HT1080 (cell line): ENCODE measurements at places on chromosomes 6 and 20. TPM values are rescaled to one million over a fixed set of nuclear protein-coding genes. Genes with fewer than 3 reads are reported as not detected.

Gene LY6G6C
- not detected in 2 replicates for total RNA-seq

DNA sequence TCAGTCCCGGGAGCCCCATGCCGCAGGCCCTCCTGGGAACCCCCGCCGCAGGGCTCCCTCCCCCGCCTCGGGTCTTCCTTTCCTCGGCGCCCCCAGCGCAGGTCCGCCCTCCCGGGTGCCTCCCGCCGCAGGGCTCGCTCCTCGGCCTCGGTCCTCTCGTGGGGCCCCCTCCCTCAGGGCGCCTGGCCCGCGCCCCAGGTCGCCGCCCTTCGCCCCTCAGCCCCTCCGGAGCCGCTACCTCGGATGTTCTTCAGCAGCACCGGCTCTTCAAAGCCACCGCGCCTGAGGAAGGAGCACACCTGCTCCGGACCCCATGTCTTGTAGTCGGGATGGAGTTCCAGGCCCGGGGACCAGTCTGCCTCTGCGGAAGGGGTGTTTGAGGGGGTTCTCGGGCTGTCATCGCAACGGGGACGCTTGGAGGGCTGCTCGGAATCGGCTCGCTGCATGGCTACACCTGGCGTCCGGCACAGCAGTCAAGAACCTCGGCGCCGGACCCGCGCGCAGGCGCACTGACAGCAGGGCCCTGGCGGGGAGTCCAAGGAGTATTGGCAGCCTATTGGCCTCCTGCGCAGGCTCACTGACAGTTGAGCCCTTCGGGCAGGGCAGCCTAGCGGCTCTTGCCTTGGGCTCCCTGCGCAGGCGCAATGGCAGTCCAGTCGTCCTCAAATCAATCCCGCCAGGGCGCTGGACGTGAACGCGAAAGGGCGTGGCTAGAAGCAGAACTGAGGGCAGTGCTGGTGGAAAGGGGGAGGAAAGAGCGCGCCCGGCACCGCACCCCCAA, at the start of gene SAMHD1:
TSS of gene SAMHD1 (minus strand) at position 511 of the 781 bp plus-strand sequence. CDS start at position 446, 65 bp downstream.
- DNase-seq, result peak; percentile 95

DNA sequence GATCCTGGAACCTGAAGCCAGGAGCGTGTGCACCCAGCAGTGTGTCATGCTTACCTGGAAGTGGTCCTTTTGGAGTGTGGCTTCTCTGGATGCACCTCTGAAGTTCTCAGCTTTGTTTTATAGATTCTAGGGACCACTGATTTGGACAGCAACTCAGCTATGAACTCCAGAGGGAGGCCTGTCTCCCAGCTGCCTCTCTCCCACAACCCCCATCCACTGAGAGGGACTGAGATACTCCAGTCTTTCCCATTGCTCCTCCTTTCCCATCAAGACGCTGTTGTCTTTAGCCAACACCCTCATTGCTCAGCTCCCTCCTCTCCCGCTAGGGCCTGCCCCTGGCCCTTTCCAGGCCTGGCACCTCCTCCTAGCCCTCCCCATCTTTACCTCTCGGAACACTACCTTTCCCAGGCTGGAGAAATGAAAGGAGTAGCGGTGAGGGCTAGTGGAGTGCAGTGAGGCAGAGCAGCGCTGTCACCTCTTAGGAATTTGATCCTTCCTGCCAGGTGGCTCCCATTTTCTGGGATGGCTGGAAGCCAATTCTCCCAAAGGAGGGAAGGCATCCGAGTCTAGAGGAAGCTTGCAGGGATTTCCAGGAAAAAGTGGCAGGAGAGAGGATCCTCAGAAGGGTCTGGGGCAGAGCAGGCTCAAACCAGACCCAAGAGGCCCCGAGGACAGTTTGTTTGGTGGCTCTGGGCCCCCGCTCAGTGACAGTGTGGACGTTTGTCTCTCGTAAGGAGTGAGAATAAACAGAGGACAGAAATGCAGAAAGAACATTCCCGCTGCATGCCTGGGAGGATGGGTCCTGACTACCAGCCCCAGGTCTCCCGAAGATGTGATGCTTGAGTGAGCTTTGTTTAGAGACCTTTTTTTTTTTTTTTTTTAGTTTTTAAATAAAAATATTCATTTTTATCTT, at the start of gene LRRN4:
TSS of gene LRRN4 (minus strand) at position 285 of the 913 bp plus-strand sequence. CDS start 1,261 bp downstream, outside the sequence.
- DNase-seq, result peak; percentile 62

DNA sequence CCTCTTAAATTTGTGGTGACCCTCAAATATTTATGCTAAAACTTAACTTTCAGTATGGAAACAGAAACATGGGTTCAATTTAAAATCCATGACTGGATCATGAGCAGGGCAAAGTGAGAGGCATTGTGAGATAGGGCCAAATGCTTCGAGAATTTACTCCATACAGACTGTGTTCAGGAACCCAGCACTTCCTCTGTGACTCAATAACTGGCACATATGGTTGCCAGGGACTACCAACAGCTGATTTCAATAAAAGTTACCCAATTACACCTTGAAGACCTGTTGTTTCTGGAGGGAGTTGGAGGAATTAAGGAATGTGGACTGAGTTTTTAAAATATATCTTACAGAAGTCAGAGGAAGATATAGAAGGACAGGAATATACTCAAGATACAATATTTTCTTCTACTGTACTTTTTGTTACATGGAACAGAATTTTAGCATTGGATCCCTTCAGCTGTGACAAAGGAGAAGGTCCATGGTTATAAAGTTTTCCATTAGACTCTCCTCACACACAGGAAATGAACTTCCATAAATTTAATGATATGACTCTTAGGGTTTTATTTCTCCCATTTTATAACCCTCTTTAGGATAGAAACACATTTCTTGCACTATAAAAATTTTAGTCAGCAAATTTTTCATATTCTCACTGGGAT, 258.5 kb downstream of the KHDC1L start:
- peak; percentile 54 for DNase-seq

- DNase-seq, result no peak
Measured at GRCh38 chr6:101909366-101909765, 515.9 kb downstream of the GRIK2 start.

DNA sequence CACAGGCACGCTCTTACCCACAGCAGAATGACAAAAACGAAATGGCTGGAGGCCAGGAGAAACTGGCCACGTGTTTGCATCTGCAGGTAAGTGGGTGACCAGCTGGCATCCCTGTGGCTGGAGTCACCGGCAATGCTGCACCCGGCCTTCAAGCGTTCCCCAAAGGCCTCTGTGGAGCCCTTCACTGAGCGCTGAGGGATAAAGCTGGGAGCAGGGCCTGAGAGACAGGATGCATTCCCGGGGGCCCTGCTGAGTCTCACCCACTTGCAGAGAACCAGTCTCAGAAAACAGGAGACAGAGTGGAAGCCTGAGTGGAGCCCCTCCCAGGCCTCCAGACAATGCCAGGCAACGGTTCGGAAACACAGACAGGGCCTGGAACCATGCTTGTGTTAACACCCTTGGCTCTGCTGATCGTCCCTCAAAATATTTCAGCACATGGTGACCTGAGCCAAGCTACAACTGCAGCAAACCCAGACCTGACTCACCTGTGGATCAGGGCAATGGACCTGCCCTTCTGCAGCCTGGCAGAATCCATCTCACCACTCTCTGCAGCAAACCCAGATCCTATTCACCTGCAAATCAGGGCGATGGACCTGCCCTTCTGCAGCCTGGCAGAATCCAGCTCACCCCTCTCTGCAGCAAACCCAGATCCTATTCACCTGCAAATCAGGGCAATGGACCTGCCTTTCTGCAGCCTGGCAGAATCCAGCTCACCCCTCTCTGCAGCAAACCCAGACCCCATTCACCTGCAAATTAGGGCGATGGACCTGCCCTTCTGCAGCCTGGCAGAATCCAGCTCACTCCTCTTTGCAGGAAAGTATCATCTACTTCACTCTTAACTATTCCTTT, 39.8 kb downstream of the TBXT start:
- DNase-seq, result no peak

DNA sequence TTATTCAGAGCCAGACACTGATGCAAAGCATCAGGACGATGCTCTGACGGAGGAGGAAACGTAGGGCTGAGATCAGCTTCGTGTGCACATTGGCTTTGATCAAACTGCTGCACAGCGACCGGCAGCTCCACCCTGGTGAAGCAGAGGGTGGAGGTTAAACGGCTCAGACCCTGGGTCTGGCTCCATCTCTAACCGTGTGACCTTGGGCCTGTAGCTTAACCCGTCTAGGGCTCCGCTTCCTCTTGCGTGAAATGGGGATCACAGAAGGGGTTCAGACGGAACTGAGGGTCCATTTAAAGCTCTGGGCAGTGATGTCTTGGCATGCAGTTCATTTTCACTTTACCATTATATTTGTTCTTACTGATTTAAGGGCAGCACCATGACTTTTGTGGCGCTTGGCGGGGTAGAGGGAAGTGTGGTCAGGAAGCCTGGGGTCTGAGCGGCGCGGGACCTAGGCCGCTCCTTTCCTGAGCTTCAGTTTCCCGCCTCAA, 644 bp downstream of the RBL1 start:
- no peak for DNase-seq

DNA sequence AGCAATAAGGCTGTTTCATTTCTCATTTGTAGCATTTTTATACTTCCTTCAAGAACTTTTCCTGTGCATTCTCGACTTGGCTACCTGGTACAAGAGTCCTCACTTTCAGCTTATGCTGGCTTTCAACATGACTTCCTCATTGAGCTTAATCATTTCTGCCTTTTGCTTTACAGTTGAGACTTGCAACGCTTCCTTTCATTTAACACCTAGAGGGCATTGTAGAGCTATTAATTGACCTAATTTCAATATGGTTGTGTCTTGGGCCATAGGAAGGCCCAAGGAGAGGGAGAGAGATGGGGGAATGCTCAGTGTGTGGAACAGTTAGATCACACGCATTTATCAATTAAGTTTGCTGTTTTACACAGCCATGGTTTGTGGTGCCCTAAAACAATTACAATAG, 37.2 kb downstream of the SLC22A2 start:
- DNase-seq, result peak; percentile 40

DNA sequence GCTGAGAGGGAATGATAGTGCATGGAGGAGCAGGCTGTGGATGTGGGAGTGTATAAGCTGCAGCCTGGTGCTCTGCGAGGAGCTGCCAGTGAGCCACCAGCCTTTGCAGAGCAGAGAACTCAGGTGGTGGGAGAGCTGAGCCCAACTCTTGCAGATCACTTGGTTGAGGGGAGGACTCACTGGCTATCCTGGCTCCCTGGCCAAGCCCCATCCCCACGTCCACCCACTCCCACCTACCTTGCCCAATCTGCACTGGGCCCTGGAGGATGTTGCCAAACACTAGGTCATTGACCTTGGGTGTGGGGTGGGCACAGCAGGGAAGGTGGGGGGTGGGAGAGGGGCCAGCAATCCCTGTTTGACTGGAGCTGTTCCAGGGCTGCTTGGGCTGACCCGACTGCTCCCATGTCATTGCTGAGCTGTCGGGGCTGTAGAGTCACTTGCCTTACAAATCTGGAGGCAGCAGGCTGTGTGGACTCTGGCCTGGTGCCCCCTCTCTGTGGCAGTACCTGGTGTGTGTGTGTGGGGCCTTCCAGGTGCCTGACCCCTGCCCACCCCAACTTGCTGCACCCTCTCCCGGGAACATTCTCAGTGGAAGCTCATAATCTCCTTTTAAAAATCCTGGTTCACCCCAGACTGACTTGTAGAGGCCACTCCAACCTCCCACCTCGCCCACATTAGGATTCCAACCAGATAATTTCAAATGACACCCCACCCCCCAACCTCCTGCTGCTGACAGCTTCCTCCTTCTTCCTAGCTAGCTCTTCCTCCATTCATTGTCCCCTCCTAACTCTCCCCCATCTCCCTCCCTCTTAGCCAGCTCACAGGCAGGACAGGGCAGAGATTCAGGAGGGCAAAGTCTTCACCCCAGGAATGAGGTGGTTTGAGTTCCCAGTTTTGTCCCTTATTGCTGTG, 162.3 kb downstream of the MRPL14 start:
- no peak for DNase-seq

DNA sequence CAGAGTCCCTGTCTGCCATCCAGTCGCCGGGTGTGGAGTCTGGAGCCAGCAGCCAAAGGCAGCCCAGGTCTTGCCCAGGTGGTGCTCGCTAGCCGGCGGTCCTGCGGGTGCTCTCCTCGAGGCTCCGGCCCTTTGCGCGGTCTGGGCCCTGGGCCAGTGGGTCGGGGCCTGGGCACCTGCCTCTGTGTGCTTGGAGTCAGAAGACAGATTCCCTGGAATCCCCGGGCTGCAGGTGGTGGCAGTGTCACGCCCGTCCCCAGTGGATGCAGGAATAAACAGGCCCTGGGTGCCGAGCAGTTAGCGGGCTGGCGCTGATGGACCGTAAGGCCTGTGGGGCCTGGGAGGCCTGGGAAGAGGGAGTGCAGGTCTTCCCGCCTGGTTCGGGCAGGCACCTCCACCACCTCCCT, 5.3 kb downstream of the SS18L1 start:
- DNase-seq, result no peak

DNA sequence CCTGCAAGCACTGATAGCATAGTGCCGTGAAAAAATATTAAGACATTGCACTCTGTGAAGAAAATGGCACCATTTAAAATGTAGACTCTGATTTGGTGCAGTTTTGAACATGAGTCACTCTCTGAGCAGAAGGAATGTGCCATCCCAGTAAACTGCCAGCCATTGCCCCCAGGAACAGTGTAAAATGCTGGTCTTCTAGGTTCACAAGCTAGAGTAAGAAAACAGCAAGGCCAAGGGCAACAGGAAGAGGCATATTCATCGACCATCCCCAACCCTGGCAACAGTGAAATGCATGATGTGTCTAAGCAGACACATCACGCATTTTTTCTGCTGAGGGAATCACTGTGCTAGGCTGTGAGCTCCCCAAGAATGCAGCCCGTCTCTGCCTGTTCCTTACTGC, 163.2 kb upstream of the RIN2 start:
- DNase-seq, result peak; percentile 21

GRCh38 chr6:38167598-38167997, 348.1 kb downstream of the ZFAND3 start:
- DNase-seq, result no peak

Gene TRIM31
- 0.03 TPM in 1 of 2 replicates, not detected in the other for total RNA-seq

Gene OTOR
- total RNA-seq, result not detected in 2 replicates

- no peak for DNase-seq
Measured at GRCh38 chr6:36677753-36678487, 594 bp upstream of the CDKN1A start.

DNA sequence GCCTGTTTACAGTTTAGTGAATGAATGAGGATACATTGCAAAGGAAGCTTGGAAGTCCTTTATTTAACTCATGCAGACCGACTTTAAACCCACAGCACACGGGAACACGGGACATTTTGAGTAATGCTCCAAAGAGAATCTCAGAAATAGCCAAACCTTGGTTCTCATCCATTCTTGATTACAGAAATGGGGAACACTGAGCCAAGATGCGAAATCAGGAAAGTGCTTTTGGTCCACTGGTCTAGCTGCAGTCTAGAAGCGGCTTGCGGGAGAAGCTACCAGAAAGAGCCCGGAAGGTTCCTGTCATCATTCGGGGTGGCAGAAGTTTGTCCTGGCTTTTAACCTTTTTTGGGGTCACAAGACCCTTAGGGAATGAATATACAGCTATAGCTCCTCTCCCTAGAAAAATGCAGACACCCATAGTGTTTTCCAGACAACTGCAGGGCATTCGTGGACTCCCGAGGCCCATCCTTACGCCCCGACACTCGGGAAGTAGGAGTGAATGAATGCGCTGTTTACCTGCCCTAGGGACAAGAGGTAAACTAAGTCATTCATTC, 475 bp upstream of the TMEM181 start:
- no peak for DNase-seq

Gene FRMD1
- total RNA-seq, result not detected in 2 replicates
